ENCODE measurements at places on chromosomes 4 and X. TPM values are rescaled to one million over a fixed set of nuclear protein-coding genes. Genes with fewer than 3 reads are reported as not detected.

Gene KIF4A
- 3.4 TPM for total RNA-seq

Gene RHOXF2
- not detected for total RNA-seq

Gene F11
- total RNA-seq: not detected

Gene MAGEB17
- total RNA-seq: not detected

Gene EXOC1
- total RNA-seq: 32.4 TPM

Gene POF1B
- not detected for total RNA-seq

Gene SPACA5
- total RNA-seq: not detected

Gene SLC2A9
- 3.6 TPM for total RNA-seq
